ENCODE measurements at places on chromosomes 6 and 20.

DNA sequence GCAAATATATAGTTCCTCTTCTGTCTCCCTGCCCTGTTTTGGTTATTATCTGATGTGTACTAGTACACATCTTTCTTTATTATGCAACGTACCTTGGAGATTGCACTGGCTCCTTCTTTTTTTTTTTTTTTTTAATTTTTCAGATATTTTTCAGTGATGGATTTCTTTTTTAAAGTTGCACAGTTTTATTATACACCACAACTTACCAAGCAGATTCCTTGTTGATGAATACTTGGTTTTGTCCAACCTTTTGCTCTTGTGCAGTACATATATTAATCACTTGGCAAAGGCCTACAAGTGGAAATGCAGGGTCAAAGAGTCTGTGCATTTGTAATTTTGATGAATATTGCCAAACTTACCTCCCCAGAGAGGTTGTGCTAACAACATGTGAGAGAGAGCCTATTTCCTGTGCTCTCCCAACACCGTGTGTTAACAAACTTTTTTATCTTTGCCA is 50.1 kb upstream of the RNF24 start:
- DNase-seq: no peak

DNA sequence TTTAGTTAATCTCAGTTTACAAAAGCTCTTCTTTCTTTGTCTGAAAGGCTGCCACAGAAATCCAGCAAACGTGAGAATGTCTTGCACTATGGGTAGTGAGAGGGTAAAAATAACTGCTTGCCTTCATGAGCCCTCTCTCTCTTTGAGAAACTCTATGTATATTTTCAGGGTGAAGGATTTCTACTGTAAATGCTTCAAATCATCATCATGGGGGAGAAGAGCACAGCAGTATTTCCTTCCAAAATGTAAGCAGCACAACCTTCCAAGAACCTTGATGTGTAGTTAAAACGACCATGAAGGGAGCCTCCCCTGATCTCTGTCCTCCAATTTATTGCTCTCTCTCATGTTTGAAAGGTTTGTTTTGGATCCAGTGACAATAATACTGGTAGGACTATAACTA is 141.3 kb upstream of the CENPW start:
- DNase-seq: no peak

GRCh38 chr20:24016607-24017457 is 28.3 kb upstream of the GGTLC1 start:
- no peak for DNase-seq

GRCh38 chr20:62405108-62405980 is 1.7 kb downstream of the CABLES2 start:
- DNase-seq: no peak

- no peak for DNase-seq
Measured at GRCh38 chr20:18427214-18427613, 39.6 kb downstream of the DZANK1 start.

Data from NCI-H1105 treated with DMSO at 0.1 percent for 48 hours (cell line).